ENCODE measurements at places on chromosomes 13 and 19. TPM values are rescaled to one million over a fixed set of nuclear protein-coding genes. Genes with fewer than 3 reads are reported as not detected.

KLF1 gene
- polyA plus RNA-seq = 0.17 TPM

KLK12 gene
- not detected for polyA plus RNA-seq

SUCLA2 gene
- 115 TPM for polyA plus RNA-seq

ASF1B gene
- polyA plus RNA-seq = 21.9 TPM

PROZ gene
- polyA plus RNA-seq = 2.3 TPM

CPT1C gene
- polyA plus RNA-seq = 11.5 TPM

LEUTX gene
- polyA plus RNA-seq = not detected

PNMA8B gene
- polyA plus RNA-seq = 2.9 TPM

NCR1 gene
- 0.37 TPM for polyA plus RNA-seq

VAV1 gene
- 1.5 TPM for polyA plus RNA-seq

FXYD3 gene
- 18.6 TPM for polyA plus RNA-seq

CYP4F8 gene
- polyA plus RNA-seq = 0.08 TPM

GPR12 gene
- not detected for polyA plus RNA-seq

ZNF627 gene
- polyA plus RNA-seq = 43.4 TPM

TMEM190 gene
- 0.48 TPM for polyA plus RNA-seq

CGB5 gene
- polyA plus RNA-seq = not detected

KLK13 gene
- polyA plus RNA-seq = 0.76 TPM

CYP4F2 gene
- 0.13 TPM for polyA plus RNA-seq

PTH2 gene
- not detected for polyA plus RNA-seq

FBXL12 gene
- 28.6 TPM for polyA plus RNA-seq

GPR183 gene
- polyA plus RNA-seq = 2.3 TPM

SCN1B gene
- 0.96 TPM for polyA plus RNA-seq

ZNF541 gene
- 0.27 TPM for polyA plus RNA-seq

CSNK1G2 gene
- polyA plus RNA-seq = 45.0 TPM

YJU2 gene
- 16.6 TPM for polyA plus RNA-seq

B3GNT3 gene
- 8.7 TPM for polyA plus RNA-seq

NCAN gene
- 0.05 TPM for polyA plus RNA-seq

CNN1 gene
- polyA plus RNA-seq = 3.0 TPM

VSIG10L gene
- 4.6 TPM for polyA plus RNA-seq

ZNF667 gene
- 25.3 TPM for polyA plus RNA-seq

IGFL1 gene
- polyA plus RNA-seq = not detected

SLITRK5 gene
- polyA plus RNA-seq = 2.8 TPM

ENOX1 gene
- polyA plus RNA-seq = 8.8 TPM
